Esophagus mucosa (tissue), 1 donor: ENCODE measurements at places on chromosomes 12 and 14. TPM values are rescaled to one million over a fixed set of nuclear protein-coding genes. Genes with fewer than 3 reads are reported as not detected.

- ATAC-seq, result no peak
Measured at GRCh38 chr12:14408208-14408607, 42.7 kb downstream of the ATF7IP start.

GRCh38 chr12:110074089-110074488, 25.8 kb upstream of the C12orf76 start:
- ATAC-seq, result no peak

RNASE7 gene
- total RNA-seq, result 2.7 TPM

DNA sequence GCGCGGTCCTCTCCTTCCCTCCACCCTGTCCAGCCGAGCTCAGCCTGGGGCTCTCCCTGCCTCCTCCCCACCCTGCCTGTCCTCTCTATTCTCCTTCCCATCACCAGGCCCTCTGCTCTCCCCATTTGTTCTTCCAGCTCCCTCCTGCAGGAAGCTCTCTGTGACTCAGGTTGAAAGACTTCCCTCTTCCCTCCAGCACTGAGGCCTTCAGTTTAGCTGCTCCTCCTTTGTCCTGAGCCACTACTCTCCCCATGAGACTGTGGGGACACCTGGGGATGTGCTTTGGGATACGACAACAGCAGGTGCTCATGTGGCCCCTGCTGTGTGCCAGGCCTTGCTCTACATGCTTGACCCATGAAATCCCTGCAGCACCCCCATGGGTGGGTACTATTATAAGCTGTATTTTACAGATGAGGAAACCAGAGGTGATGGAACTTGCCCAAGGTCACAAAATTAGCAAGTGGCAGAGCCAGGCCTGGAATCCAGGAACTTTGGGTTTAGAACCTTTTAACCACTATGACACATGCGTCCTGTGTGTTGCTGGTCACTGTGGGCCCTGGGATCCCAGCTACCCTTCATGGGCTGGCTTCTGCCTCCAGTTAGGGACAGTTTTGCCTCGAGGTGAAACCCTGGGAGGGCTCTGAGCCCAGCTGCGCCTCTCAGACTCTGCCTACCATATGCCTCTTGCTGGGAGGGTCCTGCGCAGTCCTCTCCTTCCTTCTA, 5.5 kb downstream of the KRT80 start:
- ATAC-seq, result peak; percentile 1

ARL1 gene
- 62.3 TPM for total RNA-seq

TAMALIN gene
- 3.9 TPM for total RNA-seq

DNA sequence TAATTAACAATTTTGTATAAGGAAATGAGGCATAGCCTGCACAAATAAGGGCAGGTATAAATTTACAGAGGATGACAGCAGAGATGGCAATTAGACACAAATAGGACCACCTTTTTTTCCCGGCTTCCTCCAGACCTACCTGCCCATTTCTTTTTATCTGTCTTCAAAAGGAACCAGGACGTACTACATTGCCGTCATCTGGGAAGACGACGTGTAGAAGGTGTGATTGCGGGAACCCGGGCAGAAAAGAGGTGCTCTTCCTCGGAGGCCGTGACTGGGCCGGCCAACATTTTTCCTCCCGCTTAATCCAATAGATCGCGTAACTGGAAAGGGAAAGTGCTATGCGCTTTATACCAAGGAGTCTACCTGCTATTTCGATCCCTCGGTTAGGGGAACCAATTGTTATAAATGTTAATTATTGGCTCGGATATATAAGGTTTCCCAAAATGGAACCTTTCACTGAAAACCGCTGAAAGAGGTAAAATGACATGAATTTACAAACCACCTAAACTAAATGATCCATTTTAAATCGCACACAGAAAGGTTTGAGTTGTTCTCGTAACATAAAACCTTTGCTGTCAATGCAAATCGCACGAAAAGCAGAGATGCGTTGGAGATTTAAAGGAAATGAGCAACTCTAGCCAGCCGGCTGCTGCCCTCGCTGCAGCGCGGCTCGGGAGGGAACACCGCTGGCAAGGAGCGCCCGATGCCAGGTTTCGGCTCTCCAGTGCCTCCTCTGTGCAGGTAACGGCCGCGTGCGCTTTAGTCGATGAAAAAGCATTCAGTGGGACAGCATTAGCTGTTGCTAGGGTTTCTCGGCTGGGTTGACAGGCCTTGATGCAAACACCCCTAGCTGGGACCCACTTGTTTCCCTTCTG, 2.8 kb upstream of the SIX1 start:
- no peak for ATAC-seq

DNM1L gene
- total RNA-seq, result 49.1 TPM

NKX2-1 gene
- not detected for total RNA-seq

KRT86 gene
- not detected for total RNA-seq

PSMB5 gene
- total RNA-seq, result 105 TPM

DNA sequence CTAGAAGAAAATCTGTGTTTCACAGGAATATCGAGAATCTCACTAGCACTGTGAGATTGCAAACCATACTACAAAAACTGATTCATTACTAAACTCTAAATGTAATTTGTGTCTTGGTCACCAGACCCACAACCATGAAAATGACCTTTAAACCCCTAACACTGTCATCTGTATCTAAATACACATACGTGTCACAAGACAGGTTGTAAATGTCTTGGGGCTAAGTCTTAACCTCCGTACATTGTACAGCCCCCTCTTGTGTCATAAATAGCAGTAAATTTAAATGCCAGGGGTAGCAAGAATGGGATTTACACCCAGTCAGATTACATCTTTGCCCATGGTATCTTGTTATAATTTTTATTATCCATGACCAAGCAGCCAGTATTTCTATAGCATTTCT, 117.3 kb downstream of the GPR135 start:
- no peak for ATAC-seq

GRCh38 chr14:72738161-72738611, 155.7 kb downstream of the DPF3 start:
- ATAC-seq, result no peak

DNA sequence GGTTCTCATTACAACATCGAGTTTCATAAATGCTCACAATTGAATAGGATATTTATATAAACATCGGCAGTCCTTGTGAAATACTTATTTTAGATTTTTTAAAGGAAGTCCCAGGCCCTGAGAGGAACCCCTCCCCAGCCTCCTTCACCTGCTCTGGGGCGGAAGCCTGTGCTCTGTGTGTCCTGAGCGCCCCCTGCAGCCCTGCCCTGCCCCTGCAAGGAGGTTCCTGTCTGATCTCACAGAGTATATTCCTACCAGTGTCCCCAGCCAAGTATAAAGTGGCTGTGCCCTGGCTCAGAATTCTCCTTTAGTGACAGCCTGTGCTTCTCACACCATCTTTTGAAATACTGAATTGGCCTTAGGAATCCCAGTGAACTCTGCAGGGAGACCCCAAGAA, 659.5 kb downstream of the TMEM121 start:
- ATAC-seq, result no peak

GRCh38 chr12:105461271-105461943, 130.9 kb downstream of the C12orf75 start:
- ATAC-seq, result no peak

ST8SIA1 gene
- 1.5 TPM for total RNA-seq

OLR1 gene
- 0.24 TPM for total RNA-seq

DNA sequence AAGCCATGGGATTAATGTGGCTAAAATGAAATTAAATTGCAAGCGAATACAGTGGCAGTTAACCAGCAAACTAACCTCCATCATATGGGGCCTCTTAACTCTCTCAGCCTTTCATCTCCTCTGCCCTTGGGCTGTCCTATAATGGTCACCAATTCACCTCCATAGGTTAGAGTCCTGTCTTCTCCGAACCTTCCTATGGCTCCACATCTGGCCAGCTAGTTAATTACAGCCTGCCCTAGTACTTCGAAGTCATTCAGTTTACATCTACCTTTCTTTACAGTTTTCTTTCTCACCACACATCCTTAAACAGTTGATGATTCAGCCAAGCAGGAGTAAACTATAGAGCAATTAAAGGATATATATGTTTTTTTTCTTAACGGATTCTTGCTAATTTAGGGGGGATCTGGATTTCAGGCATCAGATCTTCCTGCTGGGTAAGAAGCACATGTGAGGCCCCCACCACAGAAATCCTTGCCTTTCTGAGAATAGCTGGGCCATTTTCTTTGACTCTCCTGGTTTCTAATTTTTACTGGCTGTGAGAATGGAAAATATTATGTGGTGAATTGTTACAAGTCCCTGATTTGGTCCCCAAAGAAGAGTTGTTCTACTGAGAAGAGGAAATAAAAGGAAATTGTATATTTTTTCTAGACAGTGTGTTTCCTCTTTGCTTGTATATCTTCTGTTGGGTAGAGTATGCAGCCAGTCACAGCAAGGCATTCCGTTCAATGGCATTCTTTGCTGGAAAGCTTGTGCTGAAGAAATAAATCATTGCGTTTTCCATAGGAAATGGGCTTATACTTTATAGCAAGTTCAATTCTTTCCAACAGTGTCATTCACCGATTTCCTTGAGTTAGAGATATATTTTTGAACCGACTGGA, 16.7 kb downstream of the HMGA2 start:
- ATAC-seq, result no peak

ABHD12B gene
- total RNA-seq, result 0.32 TPM

DNA sequence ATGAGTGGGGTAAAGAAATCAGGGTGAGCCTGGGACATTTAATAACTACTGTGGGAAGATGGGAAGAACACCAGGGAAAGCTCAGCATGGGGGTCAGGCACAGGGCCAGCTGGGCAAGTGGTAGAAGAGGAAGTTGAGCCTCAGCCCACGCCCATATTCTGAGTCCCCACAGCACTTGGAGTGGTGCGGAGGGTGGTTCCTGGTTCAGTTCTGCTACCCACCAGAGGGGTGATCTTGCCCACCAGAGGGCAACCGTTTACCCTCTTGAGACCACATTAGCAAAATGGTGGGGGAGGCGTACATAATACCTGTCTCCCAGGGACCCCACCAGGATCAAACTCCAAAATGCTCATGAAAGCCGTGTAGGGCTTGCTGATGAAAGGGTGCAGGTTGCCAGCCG, 16.8 kb upstream of the ANKRD33 start:
- no peak for ATAC-seq

DNA sequence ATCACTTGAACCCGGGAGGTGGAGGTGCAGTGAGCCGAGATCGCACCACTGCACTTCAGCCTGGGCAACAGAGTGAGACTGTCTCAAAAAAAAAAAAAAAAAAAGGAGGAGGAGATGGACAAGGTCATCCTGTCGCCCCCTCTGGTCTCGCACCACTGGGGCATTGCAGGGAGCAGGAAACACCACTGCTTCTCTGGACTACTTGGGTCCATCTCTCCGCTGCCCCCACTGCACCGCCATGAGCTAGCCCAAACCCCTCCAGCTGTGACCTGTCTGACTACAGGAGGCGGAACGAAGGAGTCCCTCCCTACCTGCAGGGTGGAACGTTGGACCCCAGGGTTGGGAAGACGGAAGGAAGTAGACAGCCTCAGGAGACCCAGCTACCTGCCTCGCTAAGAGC, 18.2 kb upstream of the FAM222A start:
- no peak for ATAC-seq

DNA sequence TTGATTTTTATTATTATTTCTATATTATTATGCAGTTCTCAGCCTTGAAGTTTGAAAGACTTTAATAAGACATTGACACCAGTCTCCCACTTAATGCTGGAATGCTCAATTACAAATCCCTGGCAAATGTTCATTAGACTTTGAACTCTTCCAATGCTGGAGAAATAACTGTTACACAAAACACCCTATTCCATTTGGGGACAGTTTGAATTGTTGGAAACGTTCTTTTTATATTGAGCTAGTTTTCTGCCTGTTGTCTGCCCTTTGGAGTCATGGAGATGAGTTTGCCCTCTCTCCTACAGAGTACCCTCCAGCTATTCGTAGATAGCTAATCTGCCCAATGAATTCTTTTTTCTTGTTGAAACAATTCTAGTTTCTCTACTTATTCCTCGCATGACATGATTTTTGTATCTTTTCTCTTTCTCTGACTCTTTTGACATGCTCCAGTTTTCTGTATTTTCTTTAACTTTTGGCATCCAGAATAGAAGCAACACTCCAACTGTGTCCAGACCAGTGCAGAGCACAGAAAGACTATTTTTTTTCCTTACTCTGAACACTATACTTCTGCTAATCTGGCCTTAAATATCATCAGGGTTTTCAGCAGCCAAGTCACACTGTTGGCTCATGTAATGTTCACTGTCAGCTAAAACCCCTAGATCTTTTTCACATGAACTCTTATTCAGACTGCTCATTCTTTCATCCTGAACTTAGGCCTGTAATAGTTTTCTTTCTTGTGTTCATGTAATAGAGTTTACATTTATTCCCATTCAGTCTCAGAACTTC, 379.3 kb downstream of the RAD51B start:
- ATAC-seq, result no peak

DNA sequence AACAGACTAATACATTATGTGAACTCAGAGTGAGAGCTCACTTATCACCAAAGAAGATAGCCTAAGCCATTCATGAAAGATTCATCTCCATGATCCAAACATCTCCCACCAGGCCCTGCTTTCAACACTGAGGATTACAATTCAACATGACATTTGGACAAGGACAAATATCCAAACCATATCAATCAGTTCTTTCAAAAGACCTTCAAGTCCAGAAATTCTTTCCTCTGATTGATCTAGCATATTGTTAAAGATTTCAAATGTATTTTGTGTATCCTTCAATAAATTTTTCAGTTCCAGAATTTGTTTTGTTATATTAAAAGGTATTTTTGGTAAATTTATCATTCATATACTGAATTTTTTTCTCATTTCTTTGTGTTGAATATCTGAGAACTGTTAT, 1055.8 kb downstream of the SLC6A15 start:
- ATAC-seq, result no peak

DNA sequence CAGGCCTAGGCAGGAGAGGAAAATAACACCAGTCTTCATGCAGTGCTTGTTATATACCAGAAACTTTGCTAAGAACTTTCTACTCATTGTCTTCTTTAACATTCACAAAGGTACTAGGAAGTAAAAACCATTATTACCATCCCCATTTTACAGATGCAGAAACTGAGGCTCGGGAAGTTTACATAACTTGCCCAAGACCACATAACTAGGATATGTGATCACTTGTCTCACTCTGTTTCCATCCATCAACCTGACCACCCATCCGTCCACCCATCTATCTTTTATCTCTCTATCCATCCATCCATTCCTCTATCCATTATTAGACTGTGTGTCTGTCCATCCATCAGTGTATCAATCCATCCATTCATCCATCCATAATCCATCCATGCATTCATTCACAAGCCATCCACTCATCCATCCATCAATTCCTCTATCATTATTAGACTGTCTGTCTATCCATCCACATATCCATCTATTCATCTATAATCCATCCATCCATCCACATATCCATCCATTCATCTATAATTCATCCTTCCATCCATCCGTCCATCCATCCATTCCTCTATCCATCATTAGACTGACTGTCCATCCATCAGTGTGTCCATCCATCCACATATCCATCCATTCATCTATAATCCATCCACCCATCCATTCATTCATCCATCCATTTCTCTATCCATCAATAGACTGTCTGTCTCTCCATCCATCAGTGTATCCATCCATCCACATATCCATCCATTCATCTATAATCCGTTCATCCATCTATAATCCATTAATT, 16.5 kb downstream of the SDSL start:
- no peak for ATAC-seq

- no peak for ATAC-seq
Measured at GRCh38 chr12:123069436-123070266, 81.2 kb downstream of the PITPNM2 start.
